ENCODE measurements at places on chromosomes 2 and 18. TPM values are rescaled to one million over a fixed set of nuclear protein-coding genes. Genes with fewer than 3 reads are reported as not detected.

CYTIP gene
- total RNA-seq = 0.34 TPM

FAM124B gene
- not detected for total RNA-seq

DNA sequence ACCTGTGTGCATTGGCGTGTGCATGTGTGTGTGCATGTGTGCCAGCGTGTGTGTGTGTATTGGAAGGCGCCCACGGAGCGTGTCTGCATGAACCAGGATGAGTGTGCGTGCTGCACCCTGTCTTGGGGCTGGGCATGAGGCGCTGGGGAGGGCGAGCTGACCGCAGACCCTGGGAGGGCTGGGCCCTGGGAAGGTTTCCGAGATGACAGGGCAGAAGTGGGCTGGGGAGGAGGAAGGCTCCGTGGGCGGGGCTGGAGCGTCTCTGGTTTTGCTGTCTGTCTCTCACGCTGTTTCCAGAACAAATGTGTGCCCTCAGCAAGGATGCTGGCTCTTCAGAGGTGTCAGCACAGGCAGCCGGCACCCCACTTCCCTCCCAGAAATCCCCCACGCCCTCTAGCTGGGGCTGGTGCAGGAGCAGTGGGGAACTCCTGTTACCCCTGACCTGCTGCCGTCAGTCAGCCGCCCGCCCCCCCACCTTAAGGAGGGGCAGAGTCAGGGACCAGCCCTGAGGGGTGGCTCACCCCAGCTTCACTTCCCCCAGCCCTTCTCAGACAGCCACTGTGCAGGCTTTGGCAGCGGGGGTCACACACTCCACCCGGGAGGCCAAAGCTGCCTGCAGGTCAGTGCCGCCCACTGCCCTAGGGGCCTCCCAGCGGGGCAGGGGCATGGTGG, at the start of gene GPR35:
Gene GPR35 (plus strand): TSS at position 531 of the 672 bp plus-strand sequence. CDS start 4,473 bp downstream, outside the sequence.
- DNase-seq = peak; percentile 25

- no peak for DNase-seq
Observed at GRCh38 chr2:55099878-55100820, 49.9 kb upstream of the RTN4 start.

GRCh38 chr18:3453540-3454364, 3.8 kb downstream of the TGIF1 start:
- no peak for DNase-seq

GRCh38 chr2:238438856-238439849, 12.4 kb downstream of the ASB1 start:
- peak; percentile 95 for DNase-seq

PSMA8 gene
- not detected for total RNA-seq

DNA sequence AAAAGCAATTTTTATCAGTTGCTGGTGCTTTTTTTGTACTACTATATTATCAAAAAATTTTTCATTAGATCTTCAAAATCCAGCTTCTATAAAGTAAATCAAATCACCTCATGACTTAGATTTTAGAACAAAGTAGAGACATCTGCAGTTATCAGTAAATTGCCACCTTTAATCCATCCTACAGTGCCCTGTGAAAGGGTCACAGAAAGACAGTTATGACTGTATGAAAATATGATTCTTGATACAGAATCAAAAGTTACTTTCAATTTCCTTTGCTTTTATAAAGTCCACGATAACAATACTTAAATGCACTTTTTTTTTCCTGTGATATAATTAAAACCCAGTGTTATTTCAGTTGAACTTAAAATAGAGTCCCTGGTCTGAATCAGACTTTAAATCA, 61.4 kb downstream of the PRPF40A start:
- no peak for DNase-seq

DNA sequence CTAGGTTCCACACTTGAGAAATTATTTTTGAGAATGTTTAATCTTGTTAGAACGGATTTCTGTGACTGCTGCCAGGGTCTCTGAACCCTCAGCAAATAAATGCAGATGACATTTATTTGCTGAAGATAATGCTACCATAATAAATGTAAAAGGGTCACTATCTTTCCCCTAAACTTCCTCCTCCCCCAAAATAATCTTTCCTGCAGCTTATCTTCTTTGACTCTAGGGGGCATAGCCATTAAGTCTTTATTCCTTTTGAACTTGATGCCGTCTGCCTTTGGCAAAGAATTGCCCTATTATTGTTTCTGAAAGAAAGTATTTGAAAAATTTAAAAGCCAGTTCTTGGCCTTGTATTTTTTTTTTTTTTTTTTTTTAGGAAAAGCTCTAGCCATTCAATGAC, 63.6 kb upstream of the ACSL3 start:
- no peak for DNase-seq

GRCh38 chr2:29881089-29881730, 40.2 kb downstream of the ALK start:
- no peak for DNase-seq

GRCh38 chr2:37454851-37455762, 110.7 kb downstream of the QPCT start:
- DNase-seq = no peak

- DNase-seq = no peak
Observed at GRCh38 chr2:97765933-97766332, 52.6 kb downstream of the ZAP70 start.

TMEM127 gene
- total RNA-seq = 63.5 TPM

GRCh38 chr2:80288576-80288975, 16.0 kb downstream of the LRRTM1 start:
- DNase-seq = no peak

DNA sequence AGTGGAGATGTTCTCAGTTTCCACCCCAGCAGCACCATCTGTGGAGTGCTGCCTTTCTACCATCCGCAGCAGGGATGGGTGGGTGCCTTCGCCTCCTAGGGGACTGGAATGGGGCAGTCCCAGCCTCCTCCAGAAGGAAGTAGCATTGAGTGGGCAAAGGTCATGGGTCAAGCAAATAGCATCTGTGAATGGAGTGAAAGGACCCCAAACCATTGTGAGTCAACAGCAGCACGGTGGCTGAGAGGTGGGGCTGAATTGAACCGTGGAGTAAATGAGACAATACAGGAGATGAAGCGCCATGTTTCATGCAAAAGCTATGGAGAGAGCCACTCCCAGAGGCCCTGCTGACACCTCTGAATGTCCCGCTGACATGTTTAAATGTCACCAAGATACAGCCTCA, 9.7 kb downstream of the GPR55 start:
- no peak for DNase-seq

SLC9A2 gene
- total RNA-seq = 3.4 TPM

REG3A gene
- total RNA-seq = not detected

DNA sequence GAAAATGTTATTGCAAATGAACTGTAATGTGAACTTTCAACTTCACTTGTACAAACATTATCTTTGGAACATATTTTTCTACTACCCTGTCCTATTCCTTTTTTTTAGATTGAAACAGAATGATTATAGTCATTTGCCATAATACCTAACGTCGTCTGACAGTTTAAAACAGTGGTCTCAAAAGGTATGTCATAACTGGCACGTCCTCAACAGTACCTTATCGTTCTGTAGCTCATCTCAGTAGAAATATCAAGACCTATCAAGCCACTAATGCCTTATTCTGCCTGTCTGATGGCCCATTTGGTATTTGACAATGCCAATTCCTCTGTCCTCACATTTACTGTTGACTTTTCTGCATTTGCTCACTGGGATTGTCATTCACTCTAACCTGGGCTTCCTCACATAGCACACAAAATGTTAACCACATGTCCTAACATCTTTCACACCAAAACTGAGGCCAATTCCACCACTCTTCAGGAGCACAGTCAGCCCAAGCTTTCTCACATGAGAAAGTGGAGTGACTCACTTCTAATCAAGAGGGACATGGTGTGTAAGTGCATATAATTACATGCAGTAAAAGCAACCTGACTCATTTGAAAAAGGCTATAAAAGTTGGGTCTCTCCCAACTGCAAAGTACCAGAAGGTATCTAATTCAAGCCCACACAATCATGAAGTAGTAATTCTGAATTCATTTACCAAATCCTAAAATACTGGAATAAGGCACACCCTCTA, 34.8 kb downstream of the DNER start:
- no peak for DNase-seq

PAX8 gene
- 118 TPM for total RNA-seq

PTCD3 gene
- total RNA-seq = 48.9 TPM

DNA sequence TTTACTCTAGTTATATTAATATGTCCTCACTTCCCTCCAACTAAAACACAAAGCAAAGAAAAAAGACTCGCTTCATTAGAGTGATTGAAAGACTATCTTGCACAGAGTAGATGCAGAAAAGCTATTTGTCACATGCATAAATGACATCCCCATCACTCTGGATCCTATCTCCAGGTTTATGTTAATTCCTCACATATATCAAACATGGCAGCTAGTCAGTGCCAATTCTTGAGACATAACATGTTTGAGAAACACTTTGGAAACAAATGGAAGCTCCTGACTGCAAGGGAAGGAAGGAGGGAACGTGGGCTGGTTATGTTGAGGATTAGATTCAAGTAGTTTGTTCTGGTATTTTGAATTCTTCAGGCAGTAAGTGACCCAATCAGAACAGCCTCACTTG, 89.8 kb upstream of the BCL2L11 start:
- DNase-seq = no peak

GRCh38 chr2:137206069-137206468, 440.7 kb downstream of the THSD7B start:
- no peak for DNase-seq

DNA sequence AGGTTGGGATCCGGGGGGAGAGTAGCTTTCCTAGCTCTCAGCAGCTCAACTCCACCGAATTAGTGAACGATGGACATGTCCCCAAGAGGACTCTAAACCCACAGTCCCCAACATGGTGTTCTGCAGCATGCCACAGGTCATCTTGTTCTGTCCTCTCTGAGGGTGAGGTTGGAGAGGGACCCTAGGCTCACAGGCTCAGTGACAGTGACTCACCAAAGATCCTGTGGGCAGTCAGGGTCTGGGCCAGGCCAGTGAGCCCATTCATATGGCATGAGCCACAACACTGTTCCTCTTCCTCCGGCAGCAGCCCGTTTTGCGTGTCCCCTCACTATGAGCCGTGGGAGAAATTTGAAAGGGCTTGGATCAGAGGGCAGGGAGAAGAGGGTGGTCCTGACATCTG, 2.8 kb upstream of the SLC20A1 start:
- no peak for DNase-seq

- DNase-seq = no peak
Observed at GRCh38 chr2:160252278-160252887, 52.3 kb upstream of the ITGB6 start.

DNA sequence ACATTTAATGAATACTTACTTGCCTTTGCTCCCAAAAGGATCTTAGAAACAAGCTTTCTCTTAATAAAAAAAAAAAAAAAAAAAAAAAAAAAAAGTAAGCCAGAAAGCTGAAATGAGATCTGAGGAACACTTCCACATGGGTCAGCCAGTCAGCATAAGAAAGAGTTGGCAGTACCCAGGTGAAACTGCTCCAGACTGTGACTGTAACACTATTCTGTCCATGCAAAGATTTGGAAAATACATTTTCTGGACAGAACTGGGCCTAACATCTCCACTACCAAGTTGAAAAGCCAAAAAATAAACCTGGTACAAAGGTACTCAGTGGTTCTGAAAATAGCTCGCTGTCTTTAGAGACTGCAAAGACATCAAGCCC, 135.7 kb downstream of the THADA start:
- no peak for DNase-seq

STPG4 gene
- total RNA-seq = not detected

DNA sequence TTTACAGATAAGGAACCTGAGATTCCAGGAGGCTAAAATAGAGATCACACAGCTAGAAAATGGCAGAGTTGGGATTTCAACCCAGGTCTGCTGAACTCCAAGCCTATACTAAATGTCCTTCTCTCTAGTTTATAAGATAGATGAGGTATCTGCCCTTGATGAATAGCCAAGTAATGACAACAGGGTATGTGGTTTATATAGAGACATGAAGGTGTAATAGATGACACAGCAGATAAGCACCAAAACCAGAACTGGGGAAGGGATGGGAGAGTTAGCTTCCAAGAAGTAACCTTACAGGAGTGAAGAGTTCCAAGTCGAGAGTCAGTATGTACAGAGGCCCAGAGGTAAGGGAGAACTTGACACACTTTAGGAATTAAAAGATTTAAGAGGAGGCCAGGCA, 104.7 kb upstream of the UBXN4 start:
- DNase-seq = no peak

INO80C gene
- 11.3 TPM for total RNA-seq

C1GALT1C1L gene
- 1.2 TPM for total RNA-seq

GRCh38 chr18:59898609-59899297, 1.0 kb upstream of the PMAIP1 start:
- no peak for DNase-seq

- DNase-seq = no peak
Observed at GRCh38 chr18:37694516-37694915, 128.9 kb upstream of the CELF4 start.

DNA sequence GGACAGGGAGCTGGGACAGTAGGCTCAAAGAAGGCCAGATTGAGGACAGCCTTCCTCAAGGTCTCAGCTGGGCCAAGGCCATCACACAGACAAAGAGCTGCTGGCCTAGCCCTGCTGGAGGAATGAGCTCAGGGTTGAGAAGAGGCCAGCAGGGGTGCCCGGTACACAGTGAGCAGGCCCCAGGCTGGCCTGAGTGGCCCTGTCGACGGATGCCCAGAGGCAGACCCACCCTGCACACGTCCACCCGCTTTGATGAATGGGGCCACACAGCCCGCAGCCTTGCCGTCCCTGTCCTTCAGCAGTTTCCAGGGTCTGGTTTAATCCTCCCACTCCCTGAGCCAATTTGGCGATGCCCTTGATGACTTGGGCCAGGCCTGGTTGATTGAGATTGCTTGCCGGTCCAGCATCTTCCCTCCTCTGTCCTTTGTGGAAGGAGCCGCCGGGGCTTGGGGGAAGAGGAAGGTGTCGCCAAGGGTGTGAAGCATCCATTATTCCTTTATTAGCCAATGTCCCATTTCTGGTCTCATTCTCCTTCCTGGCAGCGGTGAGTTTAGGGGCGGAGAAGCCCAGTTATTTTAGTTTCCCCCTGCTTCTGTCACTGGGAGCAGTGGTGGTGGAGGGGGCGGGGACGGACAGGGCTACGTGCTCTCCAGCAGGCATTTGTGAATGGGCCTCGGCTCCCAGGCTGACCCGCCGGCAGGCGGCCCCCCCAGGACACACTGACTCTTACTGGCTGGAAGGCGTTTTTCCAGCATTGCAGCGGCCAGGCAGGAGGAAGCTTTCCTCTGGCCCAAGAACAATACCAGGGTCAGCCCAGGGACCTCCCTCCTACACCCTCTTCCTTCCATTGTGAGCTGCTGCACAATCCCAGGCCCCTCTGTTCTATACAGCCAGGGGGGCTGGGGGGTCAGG, 141.8 kb downstream of the CTIF start:
- DNase-seq = no peak

DNA sequence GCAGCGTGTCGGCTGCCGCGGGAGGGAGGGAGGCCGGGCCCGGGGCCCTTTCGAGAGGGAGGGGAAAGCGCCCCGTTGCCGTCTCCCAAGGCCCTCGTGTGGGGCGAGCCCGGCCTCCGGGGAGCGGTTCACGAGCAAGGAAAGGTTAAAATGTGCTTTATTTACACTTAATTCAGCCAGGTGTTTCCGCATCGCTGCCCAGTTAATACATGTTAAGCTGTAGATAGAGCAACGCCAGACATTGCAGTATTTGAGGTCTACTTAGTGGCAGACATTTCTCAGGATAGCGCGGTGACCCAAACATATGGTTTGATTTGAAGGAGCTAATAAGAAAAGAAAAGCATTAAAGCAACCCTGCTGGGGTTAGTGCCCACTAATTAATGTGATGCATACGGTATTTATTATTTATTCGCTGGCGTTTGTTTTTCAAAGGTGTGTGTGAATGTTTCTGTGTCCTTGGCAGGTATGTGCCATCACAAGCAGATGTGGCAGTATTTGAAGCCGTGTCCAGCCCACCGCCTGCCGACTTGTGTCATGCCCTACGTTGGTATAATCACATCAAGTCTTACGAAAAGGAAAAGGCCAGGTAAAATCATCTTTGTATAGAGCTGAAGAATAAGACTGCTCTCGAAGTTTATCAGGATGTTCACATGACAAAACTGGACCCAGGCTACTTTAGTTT, 571 bp downstream of the EEF1B2 start:
- DNase-seq = no peak

TCF23 gene
- not detected for total RNA-seq

SLC4A3 gene
- 11.6 TPM for total RNA-seq
